ENCODE measurements at places on chromosomes 7 and 10.

DNA sequence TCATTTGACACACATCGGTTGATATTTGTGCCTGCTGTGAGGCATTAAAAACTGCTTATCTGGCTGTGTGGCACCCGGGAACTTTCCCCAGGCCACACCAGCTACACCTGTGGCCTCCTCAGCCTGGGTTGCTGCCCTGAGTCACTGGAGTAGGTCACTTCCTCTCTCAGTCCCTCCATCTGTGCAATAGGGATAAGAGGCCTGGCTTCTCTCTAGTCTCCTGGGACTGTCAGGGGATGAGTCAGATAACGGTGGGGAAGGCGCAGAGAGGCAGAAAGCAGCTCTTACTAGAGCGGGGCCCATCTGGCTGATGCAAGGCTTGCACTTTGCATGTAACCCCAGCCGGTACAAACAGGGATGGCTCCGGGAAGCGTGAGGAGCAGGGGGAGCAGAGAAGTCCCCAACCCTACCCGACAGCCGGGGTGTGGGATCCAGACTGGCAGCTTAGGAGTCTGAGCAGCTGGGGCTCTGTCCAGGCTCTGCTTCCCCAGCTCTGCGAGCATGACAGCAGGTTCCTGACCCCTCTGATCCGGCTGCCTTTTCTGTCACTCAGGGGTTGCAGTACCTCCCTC lies 34.0 kb downstream of the DNAJB12 start:
- peak; percentile 58 for DNase-seq

- DNase-seq = no peak
Measured at GRCh38 chr10:126437635-126438406, 49.5 kb upstream of the ADAM12 start.

DNA sequence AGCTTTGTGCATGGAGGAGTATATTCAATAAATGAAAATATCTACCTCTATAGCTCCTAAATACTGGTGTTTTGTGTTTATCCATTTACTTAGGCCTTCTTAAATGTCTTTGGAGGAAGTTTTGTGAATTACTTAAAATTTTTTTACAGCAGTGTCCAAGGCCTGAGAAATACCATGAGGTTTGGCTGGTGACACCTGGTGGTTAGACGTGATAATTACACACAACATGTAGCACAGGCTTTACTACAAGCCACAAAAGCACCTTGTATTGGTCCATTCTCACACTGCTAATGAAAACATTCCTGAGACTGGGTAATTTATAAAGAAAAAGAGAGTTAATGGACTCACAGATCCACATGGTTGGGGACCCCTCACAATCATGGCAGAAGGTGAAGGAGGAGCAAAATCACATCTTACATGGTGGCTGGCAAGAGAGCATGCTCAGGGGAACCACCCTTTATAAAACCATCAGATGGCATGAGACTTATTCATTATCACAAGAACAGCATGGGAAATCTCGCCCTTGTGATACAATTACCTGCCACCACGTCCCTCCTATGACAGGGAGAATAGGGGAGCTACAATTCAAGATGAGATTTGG lies 20.6 kb downstream of the HYAL4 start:
- peak; percentile 55 for DNase-seq

DNA sequence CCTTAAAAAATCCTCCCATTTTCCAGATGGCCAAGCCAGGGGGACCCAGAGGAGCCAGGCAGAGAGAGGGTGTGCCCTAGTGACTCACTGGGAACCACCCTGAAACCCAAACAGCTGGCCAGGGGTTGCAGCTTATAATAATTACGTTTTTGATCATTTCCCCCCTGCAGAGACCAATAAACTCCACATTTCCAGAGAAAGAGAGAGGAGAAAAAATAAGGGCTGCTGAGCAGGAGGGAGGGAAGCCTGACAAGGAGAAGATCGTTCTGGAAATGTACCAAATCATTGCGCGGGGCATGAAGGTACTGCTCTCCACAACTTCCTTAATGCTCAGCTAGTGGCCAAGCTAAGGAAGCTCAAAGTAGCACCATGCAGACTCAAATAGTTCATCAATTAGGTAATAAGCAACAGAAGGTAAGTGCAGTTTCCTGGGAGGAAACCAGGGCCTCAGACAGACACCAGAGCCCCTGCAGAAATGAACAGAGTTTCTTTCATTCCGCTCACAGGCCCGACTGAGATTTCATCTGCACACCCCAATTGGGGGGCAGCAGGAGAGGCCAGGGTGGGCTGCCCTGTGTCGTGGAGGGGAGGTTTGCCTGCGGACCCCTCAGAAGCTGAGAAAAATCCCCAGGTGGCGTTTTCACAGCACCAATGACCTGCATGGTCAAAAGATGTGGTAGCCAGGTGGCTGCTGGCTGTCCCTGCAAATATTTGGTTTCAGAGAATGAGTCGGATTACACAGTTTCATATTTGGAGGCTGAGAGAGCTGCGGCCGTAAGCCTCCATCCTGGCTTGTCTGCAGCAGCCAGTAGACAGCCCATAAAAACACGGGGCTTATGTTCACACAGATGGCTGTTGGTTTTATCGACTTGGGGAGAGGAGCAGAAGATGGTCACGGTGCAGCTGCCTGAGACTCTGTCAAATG lies 153.2 kb upstream of the LYZL2 start:
- no peak for DNase-seq

- DNase-seq = no peak
Measured at GRCh38 chr7:92325173-92325572, 79.4 kb downstream of the ANKIB1 start.

DNA sequence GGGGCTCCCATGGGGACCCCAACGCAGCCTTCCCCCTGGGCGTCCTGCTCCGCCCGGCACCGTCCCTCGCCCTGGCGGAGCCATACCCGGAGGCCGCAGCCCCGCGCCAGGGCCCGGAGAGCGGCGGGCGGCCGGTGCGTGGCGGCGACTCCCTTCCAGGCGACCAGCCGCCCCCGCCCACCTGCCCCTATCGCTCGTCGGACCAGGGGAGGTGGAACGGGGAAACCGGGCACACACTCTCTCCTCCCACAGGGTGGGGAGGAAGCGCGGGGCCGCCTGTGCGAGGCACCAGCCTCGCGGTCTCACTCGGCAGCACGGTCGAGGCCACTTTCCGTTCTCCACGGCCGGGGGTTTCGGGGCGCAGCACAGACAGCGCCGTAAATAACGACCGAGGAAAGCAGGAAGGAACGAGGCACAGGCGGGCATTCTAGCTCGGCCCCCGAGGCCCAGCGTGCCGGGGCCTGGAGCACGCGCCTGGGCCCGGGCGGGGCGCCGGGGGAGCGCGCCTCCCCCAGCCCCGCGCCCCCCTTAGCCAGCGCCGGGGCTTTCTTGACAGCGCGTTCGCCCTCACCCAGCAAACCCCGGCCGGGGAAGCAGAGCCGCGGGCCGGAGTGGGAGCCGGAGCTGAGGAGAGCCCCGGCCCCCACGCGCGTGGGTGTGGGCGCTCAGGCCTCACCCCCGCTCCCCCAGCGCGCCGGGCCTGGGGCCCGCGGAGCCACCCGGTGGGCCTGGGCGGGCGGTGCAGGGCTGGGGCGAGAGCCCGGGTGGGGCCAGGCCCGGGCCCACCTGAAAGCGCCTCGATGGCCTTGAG lies 936 bp downstream of the IGF2BP3 start:
- DNase-seq = peak; percentile 42
